Germinal center (tissue), 1 donor: ENCODE measurements at places on chromosomes 1 and 21.

DNA sequence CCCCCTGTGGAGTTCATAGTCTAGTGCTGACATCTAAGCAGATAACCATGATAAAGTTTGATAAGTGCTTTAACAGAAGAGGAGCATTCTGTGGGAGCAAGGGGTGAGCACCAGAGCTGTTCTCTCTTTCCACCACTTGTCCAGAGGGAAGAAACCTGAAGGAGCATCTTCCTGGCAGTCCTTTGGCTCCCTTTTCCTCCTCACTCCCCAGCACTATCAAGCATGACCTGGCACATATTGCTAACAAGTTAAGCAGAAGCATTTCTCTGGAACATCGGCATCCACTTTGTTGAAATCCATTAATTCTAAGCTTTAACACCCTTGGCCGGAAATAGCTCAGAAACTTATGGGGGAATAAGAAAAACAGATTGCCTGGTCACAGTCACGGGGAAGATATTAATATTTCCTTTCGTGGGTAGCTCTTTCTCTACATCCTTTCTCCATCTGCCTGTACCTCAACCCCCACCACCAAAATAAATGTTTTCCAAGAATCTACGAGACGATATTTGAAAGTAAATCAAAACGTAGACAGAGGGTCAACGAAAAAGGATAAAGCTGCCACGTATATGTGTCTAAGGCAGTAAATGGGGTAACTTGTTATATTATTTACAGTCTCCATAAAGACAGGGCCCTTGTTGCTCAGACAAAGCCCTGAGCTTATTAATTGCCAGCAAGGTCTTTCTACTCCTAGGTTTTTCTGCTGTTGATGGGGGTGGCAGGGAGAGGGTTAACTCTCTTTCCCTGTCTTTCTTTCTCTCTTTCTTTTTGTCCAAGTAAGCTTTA is 351.4 kb downstream of the NUF2 start:
- DNase-seq = no peak

GRCh38 chr21:21801921-21802320 is 803.7 kb downstream of the NCAM2 start:
- no peak for DNase-seq

DNA sequence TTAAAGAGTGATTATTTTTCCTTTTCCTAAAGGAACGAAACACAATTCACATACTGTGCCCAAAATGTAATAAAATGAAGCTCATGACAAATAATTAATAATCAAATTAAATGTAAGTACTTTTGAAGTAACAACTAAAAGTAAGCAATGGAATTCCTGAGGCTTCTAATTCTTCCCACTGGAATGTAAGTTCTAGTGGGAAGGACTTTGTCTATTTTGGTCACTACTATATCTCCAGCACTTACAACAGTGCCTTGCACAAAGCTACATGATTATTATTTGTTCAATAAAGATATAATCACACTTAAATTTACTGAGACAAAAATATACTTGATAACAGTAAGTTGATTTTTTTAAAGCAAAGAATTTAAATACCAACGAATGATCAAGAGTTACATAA is 128.8 kb downstream of the COQ8A start:
- no peak for DNase-seq

GRCh38 chr1:228827019-228827418 is 91.7 kb downstream of the RHOU start:
- no peak for DNase-seq

- peak; percentile 41 for DNase-seq
These were observed 13.0 kb downstream of the IFI6 start for GRCh38 chr1:27658951-27659496.

DNA sequence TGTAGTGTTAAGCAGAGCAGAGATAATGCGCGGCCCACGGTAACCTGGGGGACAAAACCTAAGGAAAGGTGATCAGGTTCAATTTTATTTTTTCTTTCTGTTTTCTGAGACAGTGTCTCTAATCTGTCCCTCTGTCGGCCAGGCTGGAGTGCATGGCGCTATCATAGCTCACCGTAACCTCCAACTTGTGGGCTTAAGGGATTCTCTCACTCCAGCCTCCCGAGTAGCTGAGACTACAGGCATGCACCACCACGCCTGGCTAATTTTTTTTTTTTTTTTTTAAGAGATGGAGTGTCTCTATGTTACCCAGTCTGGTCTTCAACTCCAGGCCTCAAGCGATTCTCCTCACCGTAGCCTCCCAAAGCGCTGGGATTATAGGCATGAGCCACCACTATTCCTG is 724 bp upstream of the ANKRD35 start:
- no peak for DNase-seq

DNA sequence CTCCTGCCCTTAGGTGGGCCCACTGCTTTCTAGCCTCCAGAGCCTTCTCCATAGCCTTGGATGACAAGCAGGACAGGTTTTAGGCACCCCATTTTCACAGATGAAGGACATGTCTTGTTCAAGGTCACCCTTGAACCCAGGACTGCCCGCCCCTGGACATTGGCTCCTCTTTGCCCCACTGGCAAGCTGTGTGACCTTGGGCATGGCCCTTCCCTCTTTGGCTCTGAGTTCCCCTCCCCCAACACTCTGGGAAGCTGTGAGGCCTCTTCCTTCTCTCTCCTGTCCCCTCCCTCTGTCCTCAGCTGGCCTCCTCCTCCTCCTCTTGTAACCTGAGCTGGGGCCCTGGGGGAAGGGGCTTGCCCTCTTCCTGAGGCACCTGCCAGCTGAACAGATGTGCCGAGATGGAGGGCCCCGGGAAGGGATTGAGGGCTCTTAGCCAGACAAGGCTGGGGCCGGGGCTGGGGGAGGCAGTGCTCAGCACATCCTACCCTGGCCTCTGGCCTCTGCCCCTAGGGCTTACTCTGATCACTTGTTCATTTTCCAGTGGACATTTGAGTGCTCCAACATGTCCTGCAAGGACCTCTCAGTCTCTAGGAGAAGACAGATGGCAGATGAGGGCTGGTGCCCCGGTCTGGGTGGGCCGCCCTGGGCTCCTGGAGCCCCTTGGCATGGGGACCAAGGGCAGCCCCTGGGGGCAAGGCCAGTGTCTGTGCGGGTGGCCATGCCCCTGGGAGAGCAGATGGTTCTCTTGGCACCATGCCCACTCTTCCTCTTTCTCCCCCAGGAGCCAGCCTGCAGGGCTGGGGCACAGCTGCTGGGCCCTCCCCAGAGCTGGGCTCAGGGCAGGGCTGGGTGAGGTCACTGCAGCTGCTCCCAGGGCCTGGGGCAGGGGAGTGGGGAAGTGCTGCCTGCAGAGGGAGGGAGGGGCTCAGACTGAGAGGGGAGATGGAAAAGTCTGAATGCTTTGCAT is 10.7 kb downstream of the FOXO6 start:
- DNase-seq = no peak

- no peak for DNase-seq
These were observed 32.0 kb upstream of the IGSF5 start for GRCh38 chr21:39712976-39713375.

DNA sequence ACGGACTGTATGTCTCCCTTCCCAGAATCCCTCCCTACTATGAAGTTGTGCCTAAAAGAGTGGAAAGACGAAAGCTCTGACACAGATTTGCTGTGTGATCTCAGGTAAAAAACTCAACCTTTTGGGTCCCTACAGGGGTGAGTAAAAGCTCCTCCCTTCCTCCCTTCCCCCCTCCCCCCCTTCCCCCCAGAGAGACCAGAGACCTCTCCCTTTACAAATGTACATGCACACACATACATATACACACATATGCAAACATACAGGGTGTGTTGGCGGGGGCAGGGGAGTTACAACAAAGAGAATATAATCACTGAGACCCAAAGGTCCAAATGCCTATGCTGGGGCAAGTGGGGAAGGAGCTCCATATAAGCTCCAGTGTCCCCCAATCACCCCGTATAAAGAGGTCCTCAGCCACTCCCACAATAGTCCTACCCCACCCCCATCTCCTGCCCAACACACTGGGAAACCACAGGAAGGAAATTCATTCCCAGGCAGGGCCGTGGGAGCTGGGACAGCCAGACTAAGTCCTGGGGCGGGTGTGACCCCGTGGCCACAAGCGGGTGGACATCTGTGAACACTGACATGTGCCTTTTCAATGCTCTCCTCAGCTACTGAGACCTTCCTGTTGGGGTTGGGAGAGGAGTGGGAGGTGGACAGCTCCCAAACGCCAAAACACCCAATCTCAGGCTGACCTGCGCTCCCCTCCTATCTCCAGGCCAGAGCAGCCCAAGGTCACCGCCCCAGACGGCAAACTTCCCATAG is 2.0 kb downstream of the MEF2D start:
- DNase-seq = no peak

DNA sequence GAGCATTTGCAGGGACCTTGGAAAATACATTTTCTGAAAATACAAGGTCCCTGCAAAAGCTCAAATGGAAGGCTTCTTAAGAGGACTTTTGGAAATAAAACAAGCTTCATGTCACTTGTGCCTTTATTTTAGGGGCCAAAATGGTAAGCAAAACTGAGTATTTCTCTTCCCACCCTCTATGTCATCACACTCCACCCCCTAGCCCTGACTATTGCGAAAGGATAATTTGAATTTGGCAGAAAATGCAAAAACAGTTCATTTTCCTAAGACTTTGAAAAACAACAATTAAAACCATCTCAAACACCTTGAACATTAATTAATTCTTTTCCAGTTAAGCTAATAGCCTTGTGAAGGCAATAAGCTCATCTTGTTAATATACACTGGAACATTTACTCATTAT is 201.7 kb downstream of the TM2D1 start:
- no peak for DNase-seq

DNA sequence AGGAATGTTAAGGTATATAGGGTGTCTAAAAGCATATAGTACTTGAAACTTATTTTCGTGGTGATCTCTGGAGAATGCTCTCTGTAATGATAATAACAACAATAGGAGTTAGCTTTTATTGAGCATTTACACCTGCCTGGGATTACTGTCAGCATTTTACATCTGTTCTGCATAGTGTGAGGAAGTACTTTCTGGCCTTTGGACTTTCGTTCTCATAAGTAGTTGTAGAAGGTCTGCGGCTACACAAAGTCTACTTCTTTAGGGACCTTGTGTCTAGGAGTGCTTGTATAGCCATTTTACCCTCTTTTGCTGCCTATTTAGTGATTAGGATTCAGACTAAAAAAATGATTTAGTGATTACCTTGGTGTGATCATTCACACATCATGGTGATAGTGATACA is 103.6 kb upstream of the GPR52 start:
- DNase-seq = no peak

- DNase-seq = no peak
These were observed 10.9 kb downstream of the KRTAP22-2 start for GRCh38 chr21:30579346-30579745.

- no peak for DNase-seq
These were observed 1.2 kb upstream of the WNT3A start for GRCh38 chr1:228005511-228006033.

- no peak for DNase-seq
These were observed 15.8 kb downstream of the MAPKAPK2 start for GRCh38 chr1:206700445-206701036.

DNA sequence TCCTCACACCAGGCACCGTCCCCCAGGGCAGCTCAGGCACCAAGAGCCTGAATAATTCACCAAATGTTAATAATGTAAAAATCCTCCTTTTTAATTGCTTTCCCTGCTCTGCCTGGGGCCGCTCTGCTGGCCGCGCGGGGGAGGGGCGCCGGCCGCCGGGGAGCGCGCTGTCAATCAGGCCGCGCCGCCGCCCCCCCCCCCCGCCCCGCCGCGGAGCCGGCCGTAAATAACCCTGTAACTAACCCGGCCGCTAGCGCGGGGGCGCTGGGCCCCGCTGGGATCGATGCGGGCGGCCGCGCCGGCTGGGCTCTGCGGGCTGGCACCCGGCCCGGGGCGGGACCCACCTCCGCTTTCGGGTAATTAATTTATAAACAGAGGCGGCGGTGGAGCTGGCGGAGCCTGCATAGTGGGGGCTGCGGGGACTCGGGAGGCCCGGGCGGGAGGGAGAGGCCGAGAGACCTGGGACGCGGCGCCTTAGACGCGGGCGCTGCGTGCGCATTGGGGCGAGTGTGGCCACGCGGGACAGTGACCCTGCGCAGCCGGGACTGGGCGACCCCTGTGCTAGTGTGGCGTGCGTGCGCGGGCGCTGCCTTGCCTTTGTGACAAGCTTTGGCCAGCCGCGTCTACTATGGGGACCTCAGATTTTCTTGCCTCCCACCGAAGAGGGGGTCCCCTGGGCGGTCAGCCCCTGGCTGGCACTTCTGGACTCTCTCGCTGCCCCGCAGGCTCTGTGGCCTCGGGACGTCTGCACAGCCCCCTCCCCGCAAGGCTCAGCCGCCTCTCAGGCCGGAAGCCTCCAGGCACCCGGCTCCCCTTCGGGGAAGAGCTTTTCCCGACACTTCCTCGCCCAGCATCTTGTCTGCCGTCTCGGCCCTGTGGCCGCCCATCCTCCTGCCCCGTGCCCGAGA is 16.6 kb downstream of the SAMD11 start:
- DNase-seq = peak; percentile 49

DNA sequence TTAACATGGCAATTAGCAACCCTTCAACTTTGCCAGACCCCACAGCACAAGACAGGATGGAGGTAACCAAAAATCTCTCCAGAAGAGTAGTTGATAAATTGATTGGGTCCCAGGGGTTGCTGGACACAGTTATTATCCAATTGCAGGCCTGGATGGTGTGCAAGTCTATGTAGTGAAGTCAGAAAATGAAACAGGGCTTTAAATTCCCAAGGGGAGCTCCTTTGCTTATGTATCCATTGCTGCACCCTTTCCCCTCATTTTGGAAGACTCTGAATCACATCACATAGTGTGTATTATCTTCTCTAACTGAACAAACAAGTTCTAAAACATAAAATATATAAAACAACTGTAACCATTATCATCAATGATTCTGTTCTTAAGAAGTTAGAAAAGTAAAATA is 550.2 kb downstream of the LMO4 start:
- DNase-seq = no peak
